ENCODE measurements at places on chromosomes 5 and 9. TPM values are rescaled to one million over a fixed set of nuclear protein-coding genes. Genes with fewer than 3 reads are reported as not detected.

DNA sequence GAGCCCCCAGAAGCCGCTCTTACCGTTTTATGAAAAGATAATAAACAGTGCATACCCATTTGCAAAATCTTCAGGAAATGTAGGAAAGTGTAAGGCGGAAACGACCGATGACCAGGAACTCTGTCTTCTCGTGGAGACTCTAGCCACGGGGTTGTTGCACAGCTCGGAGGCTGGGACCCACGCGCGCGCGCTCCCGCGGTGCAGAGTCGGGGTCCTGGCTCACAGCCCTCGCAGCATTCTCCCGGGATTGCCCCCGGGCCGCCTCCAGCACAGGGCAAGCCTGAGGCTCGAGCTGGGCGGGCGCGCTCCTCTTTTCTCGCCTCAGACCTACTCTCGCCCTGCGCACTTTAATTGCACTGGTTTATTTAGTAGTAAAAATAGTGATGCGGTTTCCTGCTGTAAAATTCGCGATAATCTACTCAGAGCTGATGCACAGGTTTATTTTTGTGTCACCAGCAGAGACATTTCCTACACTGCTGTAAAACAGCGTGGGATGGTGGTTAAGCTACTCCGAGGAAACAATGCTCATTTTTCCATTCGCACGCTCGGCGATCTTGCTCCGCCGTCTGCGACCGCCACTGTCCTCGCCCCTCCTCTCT lies 15.5 kb downstream of the TRIM7 start:
- peak; percentile 26 for DNase-seq

- DNase-seq: no peak
Measured at GRCh38 chr9:137365552-137366444, 57.2 kb downstream of the EXD3 start.

DNA sequence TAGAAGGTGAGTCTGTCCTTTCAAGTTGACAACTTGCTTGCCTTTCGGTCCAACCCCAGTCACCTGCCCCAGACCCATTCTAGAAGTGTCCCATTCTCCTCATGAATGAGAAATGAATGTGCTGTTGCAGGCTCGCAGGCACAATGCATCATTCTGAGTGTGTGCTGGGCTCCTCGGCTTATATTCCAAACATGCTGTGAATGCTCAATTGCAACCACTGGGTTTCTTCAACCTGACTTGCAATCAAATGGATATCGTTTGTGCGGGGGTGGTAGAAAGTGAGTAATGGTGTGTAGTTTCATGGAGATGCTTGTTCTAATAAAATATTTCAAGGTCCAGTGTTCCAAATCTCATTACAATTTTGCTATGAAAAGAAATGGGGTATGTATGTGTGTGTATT lies 256.6 kb upstream of the IL12B start:
- no peak for DNase-seq

DNA sequence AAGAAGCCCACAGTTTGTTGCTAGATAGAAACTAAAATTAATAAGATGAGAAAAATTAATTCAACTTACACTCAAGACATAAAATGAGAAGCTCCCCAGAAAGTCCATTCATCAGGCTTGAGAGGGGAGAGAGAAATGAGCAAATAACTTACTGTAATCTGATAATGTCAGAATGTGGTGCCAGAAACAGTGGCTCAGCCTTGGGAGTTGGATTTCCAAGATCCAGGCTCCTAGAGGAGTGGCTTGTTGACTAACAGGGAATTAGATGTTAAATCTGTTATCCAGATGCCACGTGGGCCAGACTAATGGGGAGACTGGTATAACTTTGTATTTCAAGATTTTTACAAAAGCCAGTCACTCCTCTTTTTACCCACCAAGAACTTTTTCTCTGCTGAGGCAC lies 458.2 kb downstream of the GADD45G start:
- peak; percentile 47 for DNase-seq

DNA sequence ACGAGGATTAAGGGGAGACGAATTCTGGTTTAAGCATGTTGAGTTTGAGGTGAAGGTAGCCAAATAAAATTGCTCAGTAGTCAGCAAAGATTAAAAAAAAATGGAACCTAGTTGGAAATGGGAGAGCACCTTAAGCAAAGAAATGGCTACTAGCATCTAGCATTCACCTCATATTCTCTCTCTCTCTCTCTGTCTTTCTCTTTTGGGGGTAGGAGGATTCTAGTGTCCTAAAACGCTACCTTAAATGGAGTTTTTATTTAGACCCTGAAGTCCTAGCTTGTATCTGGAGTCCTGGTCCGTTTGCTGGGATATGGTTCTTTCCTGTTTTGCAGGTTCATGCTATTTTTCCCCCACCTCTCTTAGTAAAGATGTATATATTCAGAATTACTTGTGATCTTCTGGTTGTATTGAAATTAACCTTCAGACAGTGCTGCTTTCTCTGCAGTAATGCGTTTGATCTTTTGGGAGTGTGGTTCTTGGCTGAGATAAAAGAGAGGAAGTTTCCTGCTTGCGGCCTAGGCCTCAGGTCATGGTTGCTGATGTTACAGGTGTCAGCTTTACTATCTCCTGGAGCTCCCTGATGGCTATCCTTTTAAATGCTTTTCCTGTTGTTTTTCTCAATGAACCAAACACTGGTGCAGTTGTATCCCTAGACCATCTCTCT lies 8.0 kb downstream of the TGFBR1 start:
- no peak for DNase-seq

GRCh38 chr5:126056851-126057622 lies 366.2 kb upstream of the GRAMD2B start:
- no peak for DNase-seq

- DNase-seq: no peak
Measured at GRCh38 chr9:74147906-74148305, 349.2 kb upstream of the RORB start.

DNA sequence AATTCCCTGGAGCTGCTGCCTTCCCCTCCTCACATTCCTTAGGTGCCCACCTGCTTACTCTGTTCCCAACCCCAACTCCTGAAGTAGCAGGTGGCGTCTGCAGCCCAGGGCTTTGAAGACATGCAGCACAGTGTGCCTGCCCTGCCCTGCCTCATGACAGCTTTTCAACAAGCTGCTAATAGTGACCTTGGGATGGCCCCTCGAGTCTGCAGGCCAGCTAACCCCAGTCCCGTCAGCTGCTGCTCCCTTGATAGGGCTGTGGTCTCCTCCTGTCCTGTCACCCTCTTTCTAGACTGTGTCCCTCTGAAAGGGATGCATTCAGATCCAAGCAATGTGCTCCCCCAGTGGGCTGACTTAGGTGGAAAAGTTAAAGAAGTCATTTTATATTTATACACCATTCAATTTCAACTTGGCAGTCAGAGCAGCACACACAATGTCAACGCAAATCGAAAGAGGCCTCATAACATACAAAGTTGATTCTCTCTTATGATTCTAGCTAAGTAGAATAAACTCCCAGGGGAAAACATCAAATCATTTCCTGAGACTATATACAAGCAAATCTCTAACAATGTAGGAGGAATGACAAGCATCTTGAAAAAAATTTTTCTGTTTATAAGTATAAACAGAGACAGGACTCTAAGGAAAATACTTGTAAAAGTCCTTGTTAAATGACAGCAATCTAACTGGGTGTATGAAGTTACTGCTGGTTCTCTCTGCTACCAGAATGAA lies 37.9 kb downstream of the ADRB2 start:
- peak; percentile 58 for DNase-seq

GRCh38 chr5:133686566-133686965 lies 74.2 kb upstream of the FSTL4 start:
- DNase-seq: no peak

DNA sequence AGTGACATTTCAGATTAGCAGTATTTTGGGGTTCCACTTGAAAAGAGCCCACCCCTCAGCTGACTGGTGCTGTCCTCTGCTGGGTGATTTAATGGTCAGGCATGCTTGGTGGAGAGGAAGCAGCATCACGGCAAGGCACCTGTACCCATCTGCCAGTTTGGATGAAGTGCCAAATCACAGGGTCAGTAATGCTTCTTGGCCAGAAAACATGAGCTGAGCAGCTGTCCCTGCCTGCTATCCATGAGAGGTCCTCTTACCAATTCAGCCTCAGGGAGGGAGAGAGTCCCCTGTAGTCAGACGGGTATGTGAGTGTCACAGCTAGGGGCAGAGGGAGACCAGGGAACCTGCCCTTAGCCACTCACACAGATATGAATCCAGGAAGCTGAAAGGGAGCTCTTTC lies 137.9 kb downstream of the SEC61B start:
- DNase-seq: peak; percentile 67

DNA sequence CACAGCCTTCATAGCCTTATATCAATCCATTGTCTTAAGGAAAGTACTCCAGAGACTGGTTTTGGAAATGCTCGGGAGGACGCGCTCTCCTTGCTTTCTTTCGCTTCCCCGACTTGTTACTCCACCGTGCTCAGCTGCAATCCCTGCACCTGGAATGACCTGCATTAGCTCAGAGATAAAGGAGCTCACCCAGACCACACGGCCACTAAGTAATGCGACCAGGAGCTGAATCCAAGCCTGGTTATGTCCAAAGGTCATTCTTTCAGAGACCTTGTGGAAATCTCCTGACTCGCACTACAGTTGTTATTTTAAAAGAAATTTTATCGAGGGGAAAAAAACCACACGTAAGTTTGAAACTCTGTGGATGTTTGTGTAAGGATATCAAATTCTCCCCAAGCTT lies 135.3 kb upstream of the DPYSL3 start:
- no peak for DNase-seq

The LCN15 gene
- not detected for total RNA-seq

The TMOD1 gene
- total RNA-seq: 60.3 TPM

The PCDHA8 gene
- total RNA-seq: not detected

The ADAMTS13 gene
- 1.2 TPM for total RNA-seq

The IFNA8 gene
- total RNA-seq: not detected

The GABRA1 gene
- not detected for total RNA-seq

The CD14 gene
- total RNA-seq: 0.64 TPM

The NR3C1 gene
- 52.2 TPM for total RNA-seq

The C1QTNF2 gene
- total RNA-seq: 2.5 TPM
